ENCODE measurements at places on chromosomes 16 and 17. TPM values are rescaled to one million over a fixed set of nuclear protein-coding genes. Genes with fewer than 3 reads are reported as not detected.

Gene SLX4
- total RNA-seq: 5.2 TPM

Gene HCRT
- total RNA-seq: not detected

Gene GDPD3
- 0.61 TPM for total RNA-seq

Gene TEDC2
- total RNA-seq: 15.9 TPM

Gene CTF1
- 0.17 TPM for total RNA-seq

Gene ITGAD
- total RNA-seq: not detected

Gene CPNE7
- total RNA-seq: 75.3 TPM

Gene TBC1D3C
- not detected for total RNA-seq

Gene KRT17
- 0.66 TPM for total RNA-seq

Gene NPIPA8
- 0.73 TPM for total RNA-seq

Gene TMEM186
- total RNA-seq: 13.8 TPM

Gene IGFALS
- total RNA-seq: not detected

Gene SPATA22
- not detected for total RNA-seq

Gene GPR179
- total RNA-seq: 0.02 TPM

Gene CCDC40
- total RNA-seq: 8.0 TPM

Gene ABCA9
- not detected for total RNA-seq

Gene DHRS7B
- 19.4 TPM for total RNA-seq

Gene CCL14
- total RNA-seq: not detected

Gene VMO1
- 0.97 TPM for total RNA-seq

Gene ST3GAL2
- 19.5 TPM for total RNA-seq

Gene CLEC10A
- total RNA-seq: not detected
